Pancreas (tissue), 10 donors: ENCODE measurements at places on chromosomes 11 and 22. TPM values are rescaled to one million over a fixed set of nuclear protein-coding genes. Genes with fewer than 3 reads are reported as not detected.

- DNase-seq: no peak
These were observed 31.0 kb upstream of the MAPK1 start for GRCh38 chr22:21898354-21898896.

DNA sequence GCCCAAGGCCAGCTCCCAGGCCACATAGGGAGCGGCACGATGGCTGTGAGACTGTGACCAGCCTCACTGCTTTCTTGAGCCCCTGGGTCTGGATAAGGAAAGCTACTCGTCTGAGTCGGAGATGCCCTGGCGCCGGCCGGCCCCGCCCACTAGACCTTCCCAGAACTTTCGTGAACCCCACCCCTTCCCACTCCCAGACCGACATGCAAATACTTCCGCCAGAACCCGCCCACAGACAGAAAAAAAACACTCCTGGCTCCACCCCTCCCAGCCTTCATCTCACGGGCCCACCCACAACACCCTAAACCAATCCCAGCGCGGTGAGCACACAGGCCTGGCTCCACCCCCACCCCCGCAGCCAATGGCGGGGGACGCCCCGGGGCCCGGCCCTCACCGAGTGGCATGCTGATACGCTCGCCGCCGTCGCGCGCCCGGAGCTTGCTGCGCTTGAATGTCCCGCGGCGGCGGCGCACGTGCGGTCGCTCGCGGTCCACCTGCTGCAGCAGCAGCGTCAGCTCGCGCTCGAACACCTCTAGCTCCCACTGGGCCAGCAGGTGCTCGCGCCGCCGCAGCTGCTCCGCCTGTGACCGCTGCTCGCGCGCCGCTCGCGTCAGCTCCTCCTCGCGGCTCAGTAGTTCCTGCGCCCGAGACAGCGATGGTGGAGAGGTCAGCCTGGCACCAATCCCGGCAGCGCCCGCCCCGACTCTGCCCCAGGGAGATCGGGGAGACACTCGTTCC lies 7.0 kb downstream of the MAP3K11 start:
- peak; percentile 72 for DNase-seq

DNA sequence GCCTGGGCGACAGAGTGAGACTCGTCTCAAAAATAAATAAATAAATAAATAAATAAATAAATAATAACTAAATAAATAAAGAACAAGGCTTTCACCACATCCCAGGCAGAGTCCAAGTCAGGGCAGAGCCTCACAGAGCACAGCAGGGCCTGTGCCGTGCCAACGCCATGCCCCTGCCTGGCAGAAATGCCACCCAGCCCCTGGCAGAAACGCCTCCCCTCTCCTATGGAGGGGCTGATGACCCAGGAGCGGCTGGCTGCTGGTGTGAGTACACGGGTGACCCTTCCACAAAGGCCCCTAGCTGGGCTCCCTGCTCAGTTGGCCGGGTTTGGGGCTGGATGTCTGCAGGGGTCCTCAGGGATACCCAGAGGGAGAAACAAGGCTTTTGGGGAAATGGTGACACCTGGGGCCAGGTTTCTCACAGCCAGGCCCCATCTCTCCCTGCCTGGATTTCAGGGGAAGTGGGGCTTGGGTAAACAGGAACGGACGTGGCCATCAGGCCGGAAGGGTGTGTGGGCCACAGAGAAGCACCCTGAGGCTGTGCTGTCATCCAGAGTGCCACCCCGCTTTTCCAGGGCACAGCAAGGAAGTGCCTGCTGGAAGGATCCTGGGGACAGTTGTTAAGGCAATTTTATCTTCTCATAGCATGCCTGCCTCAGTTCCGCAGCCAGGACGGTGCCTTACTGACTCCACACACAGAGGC lies 5.1 kb downstream of the BID start:
- DNase-seq: no peak

- DNase-seq: no peak
These were observed 8.4 kb upstream of the MAP6 start for GRCh38 chr11:75677275-75677674.

- DNase-seq: no peak
These were observed 65.9 kb upstream of the HMGXB4 start for GRCh38 chr22:35191412-35191811.

GRCh38 chr11:109383306-109383705 lies 38.7 kb upstream of the C11orf87 start:
- DNase-seq: no peak

DNA sequence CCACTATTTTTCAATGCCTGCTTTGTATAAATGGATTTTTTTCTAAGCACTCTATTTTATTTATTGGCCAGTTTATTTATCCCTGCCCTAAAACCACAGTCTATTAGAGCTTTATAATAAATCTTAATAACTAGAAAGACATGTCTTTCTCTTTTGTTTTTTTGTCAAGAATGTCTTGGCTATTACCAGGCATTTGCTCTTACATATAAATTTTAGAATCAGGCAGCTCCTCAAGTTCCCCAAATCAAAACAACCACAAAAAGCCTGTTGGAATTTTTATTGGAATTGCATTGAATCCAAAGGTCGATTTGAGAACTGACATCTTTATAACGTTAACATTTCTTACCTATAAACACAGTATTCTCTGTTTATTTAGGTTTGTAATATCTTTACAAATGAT lies 85.8 kb upstream of the SC5D start:
- no peak for DNase-seq

- no peak for DNase-seq
These were observed 74.7 kb upstream of the WNT7B start for GRCh38 chr22:46051646-46052045.

DNA sequence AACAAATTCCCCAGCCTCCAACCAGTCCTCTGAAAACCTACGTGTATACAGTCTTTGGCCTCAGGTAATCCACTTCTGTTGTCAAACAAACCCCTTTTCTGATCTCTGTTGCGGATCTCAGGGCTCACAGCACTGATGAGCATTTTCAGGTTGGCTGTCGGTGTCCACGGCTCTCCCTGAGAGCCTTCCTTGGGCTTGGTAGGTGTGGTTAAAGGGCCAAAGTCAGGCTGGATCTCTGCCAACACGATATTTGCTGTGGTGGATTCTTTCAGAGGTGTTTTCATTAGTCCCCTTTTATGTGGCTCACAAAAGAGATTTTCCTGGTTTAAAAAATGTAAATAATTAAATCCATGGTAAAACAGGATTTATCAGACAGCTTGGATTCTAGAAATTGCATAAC lies 2.9 kb downstream of the E2F8 start:
- DNase-seq: no peak

- DNase-seq: no peak
These were observed 15.2 kb downstream of the UFD1 start for GRCh38 chr22:19463491-19464469.

GRCh38 chr11:124749912-124750311 lies 2.1 kb downstream of the VSIG2 start:
- DNase-seq: no peak

GRCh38 chr11:25860677-25861450 lies 471.1 kb upstream of the ANO3 start:
- DNase-seq: no peak

DNA sequence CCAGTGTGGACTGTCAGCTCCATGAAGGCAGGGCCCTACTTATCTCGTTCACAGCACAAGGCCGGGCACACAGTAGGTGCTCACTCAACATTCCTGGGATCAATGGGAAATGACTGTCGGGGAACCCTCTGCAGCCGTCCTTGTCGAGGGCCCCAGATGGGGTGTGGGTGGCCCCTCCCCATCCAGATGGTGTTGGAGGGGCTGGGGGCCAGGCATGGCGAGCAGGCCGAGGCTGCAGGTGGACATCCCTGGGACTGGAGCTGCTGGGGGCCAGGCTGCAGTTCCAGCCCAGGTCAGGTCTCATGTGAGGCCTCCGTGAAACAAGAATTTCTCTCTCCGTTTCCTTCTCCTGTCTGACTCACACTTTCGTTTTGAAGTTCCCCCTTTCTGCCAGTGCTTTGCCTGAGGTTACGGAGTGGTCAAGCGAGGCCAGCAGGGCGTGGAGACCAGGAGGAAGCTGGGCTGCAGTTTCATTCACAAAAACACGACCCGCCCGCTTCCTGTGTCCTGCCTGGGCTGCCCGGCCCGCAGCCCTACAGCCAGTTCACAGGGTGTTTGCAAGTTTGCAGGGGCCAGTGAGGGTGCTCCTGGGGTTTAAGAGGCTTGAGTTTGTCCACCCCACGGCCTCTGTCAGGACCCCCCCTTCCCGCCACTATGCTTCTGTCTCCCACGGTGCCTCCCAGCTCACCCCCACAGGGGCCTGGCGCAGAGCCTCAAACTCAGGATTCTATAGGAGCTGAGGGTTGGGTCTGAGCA lies 4.5 kb downstream of the MYEOV start:
- no peak for DNase-seq

- DNase-seq: no peak
These were observed 971.4 kb downstream of the DLG2 start for GRCh38 chr11:84655712-84656111.

GRCh38 chr11:79236541-79236971 lies 204.3 kb downstream of the TENM4 start:
- DNase-seq: no peak

DNA sequence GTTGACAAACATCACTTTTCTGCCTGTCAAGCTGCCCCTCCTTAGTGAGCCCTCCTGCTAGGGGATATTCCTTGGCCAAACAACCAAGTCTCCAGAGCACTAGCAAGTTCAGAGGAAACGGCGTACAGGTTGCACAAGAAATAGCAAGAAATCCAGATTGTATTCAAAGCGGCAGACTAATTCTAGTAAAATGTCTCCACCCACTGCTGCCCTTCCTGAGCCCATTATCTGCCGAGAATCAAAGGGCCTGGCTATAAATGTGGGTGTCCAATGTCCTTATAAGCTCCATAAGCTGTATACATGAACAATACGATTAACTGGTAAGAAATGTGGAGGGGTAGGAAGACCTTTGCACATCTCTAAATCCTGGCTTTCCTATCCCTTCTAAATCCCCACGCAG lies 44.0 kb upstream of the AKIP1 start:
- no peak for DNase-seq

DNA sequence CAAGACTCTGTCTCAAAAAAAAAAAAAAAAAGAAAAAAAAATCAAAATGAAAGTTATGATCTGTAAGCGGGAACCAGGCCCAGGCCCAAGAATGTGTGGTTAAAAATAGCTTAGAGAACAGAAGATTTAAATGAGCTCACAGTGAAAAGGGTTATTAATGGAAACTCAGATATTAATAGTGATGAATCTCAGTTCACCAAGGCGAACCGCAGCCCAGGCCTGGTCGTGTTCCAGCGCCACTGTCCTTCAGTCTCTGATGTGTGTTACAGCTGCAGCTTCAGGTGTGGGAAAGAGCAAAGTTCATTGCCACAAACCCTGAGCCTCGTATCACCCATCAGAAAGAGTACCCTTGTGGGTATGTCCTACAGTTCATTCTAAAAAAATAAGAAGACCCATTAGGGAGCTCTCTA lies 107.1 kb downstream of the GAB2 start:
- peak; percentile 37 for DNase-seq

GRCh38 chr11:47857892-47858543 lies 9.9 kb upstream of the NUP160 start:
- DNase-seq: no peak

Gene ADORA2A
- total RNA-seq: 0.91 TPM

Gene RSF1
- 26.7 TPM for total RNA-seq

DNA sequence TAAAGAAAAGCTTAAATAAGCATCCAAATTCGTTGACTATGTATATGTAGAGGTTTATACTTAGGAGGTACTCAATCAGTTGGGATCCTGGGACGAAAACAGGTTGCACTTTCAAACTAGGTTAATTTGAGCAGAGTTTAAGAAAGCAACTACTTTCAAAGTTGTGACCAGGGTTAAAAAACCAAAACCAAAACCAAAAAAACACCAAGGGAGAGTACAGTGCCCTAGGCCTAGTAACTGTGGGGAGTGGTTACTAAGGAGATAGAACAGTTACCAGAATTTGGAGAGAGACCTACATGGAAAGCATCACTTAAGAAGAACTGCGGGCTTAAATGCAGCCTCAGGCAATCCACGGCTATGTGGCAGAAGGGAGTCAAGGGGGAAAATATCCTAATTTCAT lies 148.3 kb downstream of the JRKL start:
- DNase-seq: no peak

GRCh38 chr11:29119707-29120618 lies 896.9 kb downstream of the KCNA4 start:
- no peak for DNase-seq

Gene JAML
- total RNA-seq: 0.39 TPM

Gene TRIM51
- not detected for total RNA-seq

Gene CRACR2B
- total RNA-seq: 67.2 TPM

GRCh38 chr22:37508431-37508992 lies 10.7 kb downstream of the CARD10 start:
- DNase-seq: no peak

Gene CHRM4
- 0.12 TPM for total RNA-seq

Gene ABTB2
- 2.1 TPM for total RNA-seq

Gene FERMT3
- total RNA-seq: 2.2 TPM

GRCh38 chr11:36339888-36340287 lies 43.8 kb downstream of the PRR5L start:
- no peak for DNase-seq

DNA sequence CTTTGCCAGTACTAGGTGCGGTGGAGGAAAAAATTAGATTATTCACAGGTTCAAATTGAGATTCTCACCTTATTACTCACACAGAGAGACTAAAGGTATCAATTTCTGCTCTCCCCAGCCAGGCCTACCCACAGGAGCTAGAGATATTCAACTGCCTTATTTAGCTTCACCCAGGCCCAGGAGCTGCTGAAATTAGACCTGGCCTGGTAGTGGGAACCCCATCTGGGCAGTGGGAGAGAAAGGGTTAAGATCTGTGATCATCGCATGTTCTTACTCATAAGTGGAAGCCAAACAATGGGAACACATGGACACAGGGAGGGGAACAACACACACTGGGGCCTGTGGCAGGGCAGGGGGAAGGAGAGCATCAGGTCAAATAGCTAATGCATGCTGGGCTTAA lies 20.9 kb upstream of the MICAL2 start:
- no peak for DNase-seq

GRCh38 chr22:36010090-36010489 lies 18.5 kb downstream of the RBFOX2 start:
- peak; percentile 72 for DNase-seq

Gene C22orf42
- 0.31 TPM for total RNA-seq

Gene ISX
- not detected for total RNA-seq
